ENCODE measurements at places on chromosomes 6 and 20.
A peak's percentile ranks its signal among the peaks of the same experiment; 100 is the strongest.

DNA sequence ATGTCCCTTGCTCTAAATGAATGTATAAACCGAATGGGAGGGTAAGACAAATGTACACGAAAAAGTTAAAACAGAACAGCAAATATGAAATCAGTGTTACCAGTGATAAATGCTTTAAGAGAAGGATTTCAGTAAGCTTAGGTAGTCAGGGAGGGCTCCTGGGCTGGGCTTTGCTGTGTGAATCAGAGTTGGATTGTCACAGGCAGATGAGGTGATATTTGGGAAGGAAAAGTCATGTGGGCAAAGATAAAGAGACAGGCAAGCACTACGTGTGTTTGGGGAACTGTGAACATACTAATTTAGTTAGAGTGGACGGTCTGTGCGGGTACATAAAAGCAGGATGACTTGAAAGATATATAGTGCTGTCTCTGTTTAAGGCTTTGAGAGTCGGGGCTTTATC lies 114.8 kb downstream of the CRYBG1 start:
- DNase-seq: no peak

DNA sequence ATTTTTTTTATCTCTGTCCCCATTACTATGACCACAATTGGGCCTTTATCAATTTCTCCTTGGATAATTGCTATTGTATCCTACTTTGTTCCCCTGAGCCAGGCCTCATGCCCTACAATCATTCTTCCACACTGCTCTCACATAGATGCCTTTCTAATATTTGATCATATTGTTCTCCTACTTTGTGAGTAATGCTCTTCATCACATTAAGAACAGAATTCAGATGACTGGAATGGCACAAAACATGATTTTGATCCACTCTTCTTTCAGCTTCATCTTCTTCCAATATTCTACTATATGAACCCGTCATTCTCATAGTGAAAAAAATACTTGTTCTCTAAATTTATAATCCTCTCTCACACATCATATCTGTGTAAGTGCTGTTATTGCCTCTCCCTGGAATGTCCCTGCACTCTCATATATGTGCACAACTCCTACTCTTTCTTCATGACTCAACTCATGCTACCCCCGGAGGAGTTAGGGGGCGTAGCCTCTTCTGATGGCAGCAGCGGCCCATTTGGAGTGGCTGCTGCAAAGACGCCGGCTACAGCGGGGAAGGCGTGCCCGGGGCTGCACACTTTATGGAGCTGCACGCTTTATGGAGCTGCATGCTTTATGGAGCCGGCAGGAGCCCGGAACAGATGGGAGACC lies 25.3 kb upstream of the HACE1 start:
- DNase-seq: peak; percentile 40

DNA sequence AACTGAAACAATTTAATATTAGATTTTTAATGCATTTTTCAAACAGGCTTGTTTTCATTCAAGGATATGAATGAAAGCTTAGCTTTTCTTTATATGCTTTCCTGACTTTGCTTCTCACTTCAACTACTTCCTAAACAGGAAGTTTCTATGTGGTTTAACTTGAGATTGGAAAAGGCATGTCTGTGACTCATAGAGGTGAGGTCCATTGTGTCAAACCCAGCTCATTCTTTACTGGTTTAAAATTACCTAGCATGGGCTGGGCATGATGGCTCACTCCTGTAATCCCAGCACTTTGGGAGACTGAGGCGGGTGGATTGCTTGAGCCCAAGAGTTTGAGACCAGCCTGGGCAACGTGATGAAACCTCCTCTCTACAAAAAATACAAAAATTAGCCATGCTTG lies 34.4 kb downstream of the EFHC1 start:
- no peak for DNase-seq

- DNase-seq: no peak
Measured at GRCh38 chr6:38336922-38337321, 302.8 kb downstream of the BTBD9 start.

GRCh38 chr20:1827974-1828785 lies 67.0 kb upstream of the SIRPA start:
- no peak for DNase-seq

GRCh38 chr20:19935842-19936241 lies 81.3 kb upstream of the NAA20 start:
- DNase-seq: no peak

DNA sequence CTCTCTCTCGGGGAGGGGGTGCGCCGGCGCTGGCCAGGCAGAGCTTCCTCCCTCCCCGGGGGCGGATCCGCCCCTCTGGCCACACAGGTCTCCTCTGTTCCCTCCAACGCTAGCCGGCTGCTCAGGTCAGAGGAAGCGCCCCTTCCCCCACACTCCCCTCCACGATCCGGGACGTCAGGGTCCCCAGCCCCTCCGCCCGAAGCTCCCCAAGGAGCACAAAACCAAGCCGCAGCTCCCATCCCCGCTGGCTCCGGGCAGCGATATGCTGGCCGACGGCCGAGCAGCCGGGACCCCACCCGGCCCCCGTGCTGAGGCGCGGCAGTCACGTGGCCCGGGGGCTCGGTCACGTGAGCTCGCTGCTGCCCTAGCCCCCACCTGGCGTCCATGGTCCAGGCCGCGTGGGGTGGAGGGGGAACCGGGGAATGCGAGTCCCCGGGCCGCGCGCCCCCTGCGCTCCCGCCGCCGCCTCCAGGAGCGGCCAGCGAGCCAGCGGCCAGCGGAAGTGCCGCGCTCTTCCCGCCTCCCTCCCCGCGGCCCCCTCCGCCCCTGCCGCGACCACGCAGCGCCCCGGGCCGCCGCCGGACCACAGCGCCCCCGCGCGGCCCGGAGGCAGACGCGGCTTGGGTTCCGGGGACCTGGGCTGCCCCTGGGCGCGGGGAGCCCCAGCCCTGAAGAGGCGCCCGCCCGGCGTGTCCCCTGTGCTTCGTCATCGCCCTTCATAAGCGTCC lies at the start of gene SLC35B2:
Gene SLC35B2, minus strand, starts transcription at position 504 of the 728 bp plus-strand sequence. Its CDS starts 118 bp downstream, at position 386.
- peak; percentile 80 for DNase-seq

Data from NCI-H1930 (cell line).